Heart left ventricle (tissue), 16 donors: ENCODE measurements at places on chromosomes 7 and 10. TPM values are rescaled to one million over a fixed set of nuclear protein-coding genes. Genes with fewer than 3 reads are reported as not detected.

TUBB8 gene
- total RNA-seq: not detected

DNA sequence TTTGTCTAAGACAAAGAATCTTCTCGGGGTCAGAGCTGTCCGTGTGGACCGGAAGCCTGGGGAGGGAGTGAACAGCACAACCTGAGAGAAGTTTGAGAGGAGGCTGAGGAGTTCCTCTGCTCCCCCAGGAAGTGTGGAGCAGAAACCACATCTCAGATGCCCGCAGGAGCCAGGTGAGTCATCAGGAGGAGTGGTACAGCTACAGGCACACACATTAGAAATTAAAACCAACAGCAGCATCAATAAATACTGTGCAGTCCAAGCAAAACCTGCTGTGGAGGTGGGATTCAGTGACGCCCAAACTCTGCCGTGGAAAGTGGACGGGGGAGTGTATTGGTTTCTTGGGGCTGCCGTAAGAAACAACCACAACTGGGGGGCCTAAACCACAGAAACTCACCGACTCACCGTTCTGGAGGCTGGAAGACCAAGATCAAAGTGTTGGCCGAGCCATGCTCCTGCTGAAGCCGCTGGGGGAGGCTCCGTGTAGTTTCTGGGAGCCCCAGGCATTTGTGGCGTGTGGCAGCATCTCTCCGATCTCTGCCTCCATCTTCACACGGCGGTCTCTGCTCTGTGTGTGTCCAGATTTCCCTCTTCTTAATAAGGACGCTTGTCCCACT, 31.2 kb upstream of the GARS1 start:
- H3K27ac ChIP-seq: no peak overlapping the region
- no peak for DNase-seq
- H3K27me3 ChIP-seq: no peaks in the 10 kb centered on the region
- no peaks in the 10 kb centered on the region for H3K4me1 ChIP-seq
- no peaks in the 10 kb centered on the region for H3K36me3 ChIP-seq
- no peak overlapping the region for H3K4me3 ChIP-seq

CROT gene
- total RNA-seq: 8.4 TPM

DNA sequence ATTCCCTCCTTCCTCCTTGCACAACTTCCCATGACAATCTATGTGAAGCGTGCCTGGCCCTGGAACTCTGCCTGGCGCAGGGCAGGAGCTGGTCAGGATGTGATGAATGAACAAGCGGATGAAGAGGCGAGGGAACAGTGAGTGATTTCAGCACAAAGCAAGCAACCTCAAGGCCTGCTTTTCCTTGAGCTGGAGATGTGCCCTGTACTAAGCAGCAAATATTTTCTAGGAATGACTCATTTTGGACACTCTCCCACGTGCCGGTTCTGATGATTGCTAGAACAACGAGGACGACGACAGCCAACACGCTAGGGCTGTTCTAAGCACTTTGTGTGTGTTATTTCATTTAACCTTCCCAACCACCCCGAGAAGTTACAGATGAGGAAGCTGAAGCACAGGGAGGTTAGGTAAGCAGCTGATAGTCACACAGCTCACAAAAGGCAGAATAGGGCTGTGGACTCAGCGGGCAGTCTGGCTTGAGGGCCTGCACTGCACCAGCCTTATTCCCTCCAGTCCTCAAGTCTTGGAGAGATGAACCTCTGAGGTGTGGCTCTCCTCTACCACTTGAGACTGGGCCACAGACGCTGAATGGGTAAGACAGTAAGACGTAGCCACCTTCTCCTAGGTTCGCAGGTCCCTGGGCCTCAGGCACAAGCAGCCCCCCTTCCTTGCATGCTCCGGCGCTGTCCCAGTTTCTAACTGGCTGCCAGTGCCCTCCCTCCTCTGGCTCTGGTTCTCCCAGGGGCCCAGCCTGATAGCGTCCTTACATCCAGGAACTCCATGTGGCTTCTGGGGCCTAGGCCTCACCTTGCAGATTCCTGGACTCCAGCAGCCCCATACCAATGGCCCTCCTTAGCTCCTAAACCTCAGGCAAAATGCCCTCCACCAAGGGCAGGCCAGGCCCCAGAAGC, 59.0 kb downstream of the YKT6 start:
- H3K27ac ChIP-seq: peak overlapping the region; percentile 87
- peak; percentile 39 for DNase-seq
- H3K27me3 ChIP-seq: no peaks in the 10 kb centered on the region
- peaks cover 18% of the 10 kb centered on the region for H3K4me1 ChIP-seq
- no peaks in the 10 kb centered on the region for H3K36me3 ChIP-seq
- no peak overlapping the region for H3K4me3 ChIP-seq

DNA sequence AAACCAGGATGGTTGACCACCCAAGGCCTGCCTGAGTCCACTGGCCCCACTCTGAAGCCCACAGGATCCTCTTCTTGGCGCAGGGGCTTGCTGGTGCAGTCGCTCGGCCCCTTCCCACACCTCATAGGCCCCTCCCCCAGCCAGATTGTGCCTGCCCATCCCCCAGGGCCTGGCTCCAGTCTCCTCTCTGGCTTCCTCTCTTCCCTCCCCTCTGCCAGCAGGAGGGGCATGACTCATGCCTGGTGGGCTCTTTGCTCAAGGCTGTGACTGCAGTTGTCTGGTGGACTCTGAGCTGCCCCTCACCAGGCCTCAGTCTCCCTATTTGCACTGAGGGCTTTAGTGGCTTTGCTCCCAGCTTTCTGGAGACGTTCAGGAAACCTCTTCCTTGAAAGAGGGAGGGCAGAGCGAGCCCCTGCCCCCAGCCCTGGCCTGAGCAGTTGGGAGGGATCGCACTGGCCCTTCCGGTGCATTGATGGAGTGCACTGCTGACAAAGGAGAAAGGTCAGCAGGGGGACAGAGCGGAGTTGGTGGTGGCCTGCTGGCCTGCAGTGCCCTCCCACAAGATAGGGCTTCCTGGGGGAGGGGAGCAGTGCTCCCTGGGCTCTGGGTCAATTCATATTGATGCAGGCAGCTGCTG, 60.7 kb downstream of the ZMIZ1 start:
- H3K27me3 ChIP-seq: no peaks in the 10 kb centered on the region
- H3K27ac ChIP-seq: peak overlapping the region; percentile 12
- peak; percentile 65 for DNase-seq
